ENCODE measurements at places on chromosomes 5 and 9.

DNA sequence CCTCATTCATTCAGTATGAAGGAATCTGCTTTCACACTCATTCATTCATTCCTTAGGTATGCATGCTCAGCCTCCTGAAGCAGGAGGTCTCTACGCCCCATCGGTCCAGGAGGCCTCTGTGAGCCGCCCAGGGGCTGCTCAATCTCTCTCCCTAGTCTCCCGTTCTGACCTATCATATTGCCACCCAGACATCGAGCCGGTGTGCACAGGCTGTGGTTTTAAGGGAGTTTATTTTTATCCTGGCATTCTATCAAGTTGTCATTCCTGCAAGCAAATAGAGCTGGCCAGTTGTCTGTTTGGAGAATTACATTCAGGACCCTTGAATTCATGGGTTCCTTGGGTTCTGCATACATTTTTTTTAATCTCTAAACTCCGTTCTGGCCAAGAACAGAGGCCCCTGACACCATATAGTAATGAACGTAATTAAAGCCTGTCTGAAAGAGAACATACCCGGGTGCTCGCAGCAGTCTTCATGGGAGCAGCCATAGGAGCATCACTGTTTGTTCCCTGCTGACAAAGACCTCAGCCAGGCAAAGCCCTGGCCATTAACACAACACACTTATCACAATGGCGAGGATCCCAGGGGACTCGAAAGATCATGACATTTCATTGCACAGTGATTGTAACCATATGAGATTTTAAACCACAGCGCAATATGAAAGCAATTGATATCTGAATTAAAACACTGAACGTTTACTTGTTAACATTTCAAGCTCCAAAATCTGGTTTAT, 80.9 kb downstream of the ADAMTS16 start:
- no peak for DNase-seq

- no peak for DNase-seq
Observed at GRCh38 chr9:1154739-1155138, 104.6 kb downstream of the DMRT2 start.

DNA sequence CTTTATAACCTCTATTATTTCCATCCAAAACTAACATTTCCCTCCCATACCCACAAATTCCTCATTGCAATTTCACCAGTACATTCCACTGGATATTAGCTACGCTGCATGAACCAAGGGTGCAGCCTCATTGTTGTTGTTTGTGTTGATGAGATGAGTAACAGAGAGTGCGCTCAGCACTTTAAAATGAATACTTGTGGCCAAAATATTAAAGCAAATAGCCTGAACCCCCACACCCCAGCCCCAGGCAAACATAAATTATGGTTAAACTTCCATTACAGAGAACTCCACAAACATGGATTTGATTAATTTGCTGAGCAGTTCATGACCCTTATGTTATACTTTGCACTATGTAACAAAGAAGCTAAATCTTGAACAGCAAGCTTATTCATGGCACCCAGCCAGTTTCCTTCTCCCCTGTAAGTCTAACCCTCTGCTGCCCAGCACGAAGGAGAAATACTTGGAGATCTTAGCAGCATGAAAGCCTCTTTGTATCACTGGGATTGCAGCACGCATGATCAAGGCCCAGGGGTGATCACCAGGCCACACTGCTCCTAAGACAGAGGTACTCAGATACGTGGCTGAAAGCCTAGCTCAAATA, 205.0 kb downstream of the DOCK8 start:
- no peak for DNase-seq

DNA sequence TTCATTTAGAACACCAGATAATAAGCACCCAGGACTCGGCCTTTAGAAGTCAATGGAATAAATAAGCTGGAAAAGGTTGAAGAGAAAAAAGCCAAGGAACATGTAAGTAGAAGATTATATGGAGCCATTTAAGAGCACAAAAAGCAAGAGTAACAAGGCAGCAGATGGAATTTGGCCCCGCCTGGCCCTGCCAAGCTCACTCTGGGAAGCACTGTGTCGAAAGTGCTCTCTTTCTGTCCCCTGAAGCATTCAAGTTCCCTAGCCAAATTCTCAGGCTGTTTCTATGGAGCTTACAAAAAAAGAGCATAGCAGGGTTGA, 73.0 kb upstream of the GPR151 start:
- no peak for DNase-seq

DNA sequence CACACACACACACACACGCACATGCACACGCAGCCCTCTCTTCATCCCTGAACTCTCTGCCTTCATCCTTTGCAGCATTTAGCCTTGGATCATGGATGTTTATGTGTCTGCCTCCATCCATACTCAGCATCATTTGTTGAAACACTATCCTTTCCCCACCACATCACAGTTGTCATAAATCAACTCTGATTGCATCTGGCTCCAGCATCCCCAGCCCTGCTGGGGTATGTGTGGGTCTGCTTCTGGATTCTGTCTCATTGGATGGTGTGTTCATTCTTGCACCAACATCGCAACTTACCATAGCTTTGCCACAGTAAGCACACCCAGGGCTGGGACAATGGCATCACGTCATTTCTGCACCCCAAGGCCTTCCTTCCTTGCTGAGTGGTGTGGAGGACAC, 175.4 kb downstream of the RGS3 start:
- no peak for DNase-seq

DNA sequence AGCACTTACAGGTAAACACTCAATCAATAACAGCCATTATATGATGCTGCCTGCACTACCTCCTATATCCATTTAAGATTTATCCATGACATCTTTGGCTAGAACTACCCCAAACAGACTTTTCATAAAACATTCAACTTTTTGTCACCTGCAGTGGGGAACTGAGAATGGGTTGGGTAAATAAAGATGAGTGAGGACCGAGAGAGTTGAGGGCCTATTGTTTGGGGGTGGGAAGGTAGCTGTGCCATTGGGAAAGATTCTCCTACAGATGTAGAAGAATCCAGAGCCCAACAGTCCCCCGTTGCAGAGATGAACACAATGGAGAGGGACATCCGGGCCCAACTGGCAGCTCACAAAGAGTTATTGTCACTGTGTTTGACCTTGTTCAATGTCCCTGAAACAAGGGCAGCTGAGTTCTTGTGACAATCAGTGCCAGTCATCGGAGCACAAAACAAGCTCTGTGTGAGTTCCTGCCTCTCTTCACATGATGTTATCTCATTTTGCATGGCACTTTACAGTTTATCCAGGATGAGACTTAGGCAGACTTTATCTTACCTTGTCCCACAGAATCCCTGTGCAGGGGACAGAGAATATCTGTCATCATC, 11.5 kb upstream of the SLC31A2 start:
- no peak for DNase-seq

- DNase-seq, result no peak
Observed at GRCh38 chr9:110604171-110604601, 24.6 kb upstream of the SVEP1 start.

GRCh38 chr5:126998201-126998631, 32.1 kb downstream of the MARCHF3 start:
- DNase-seq, result no peak

DNA sequence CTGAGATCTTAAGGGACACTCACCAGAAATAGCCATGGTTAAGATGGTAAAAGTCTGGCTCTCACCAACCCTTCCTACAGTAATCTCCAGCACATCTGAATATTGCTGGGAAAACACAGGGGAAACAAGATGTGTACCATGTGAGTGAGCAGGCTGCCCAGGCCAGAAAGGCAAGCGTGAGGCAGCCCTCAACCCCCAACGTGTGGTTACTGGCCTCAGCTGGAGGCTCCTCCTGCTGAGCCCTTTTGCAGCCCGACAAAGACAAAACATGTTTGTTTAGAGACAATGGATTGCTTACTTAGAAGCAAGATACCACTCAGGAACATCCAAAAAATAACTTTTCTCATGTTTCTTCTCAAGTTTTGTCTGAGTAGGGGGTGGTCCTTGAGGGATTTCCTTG, 16.6 kb downstream of the ZFP62 start:
- DNase-seq, result no peak

DNA sequence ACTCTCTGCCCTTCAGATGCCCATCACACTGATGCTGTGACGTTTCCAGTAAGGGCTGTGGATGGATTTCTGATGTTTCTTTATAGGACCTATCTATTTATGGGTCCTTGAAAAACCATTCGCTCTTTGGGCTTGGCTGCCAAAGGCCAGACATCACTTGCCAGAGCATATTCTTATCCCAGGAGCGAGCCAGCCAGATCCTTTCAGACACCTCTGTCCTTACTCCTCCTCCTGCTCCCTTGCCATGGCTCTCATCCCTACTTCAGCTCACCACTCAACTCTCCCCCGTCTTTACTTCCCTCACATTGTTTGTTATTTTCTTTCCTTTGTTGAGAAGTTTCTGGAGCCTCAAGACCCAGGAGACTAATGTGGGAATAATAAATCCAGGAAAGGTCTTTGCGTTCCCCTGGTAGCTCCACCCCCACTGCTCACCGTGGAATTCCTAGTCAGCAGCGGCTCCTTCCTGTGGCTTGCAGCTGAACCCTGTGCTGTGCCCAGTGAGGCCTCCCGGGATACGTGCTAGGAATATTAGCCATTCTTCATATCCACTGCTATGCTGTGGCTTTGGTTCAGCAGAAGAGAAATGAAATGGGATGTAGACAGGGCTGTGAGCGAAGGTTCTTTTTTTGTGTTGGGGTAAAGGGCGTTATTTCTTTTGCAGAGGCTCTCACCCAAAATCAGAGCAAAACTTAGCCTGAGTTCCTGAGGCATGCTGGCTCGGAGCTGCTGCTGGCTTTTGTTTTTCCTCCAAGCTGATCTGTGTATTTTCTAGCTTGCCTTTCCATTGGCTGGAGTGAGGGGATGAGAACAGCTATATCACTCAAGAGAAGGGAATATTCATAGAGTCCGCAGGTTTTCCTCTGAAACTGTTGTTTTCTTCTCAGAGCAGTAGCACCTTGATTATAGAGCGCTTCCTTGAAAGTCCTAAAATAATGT, 171.1 kb downstream of the SAXO1 start:
- no peak for DNase-seq

- DNase-seq, result no peak
Observed at GRCh38 chr5:110757118-110757729, 18.4 kb downstream of the SLC25A46 start.

DNA sequence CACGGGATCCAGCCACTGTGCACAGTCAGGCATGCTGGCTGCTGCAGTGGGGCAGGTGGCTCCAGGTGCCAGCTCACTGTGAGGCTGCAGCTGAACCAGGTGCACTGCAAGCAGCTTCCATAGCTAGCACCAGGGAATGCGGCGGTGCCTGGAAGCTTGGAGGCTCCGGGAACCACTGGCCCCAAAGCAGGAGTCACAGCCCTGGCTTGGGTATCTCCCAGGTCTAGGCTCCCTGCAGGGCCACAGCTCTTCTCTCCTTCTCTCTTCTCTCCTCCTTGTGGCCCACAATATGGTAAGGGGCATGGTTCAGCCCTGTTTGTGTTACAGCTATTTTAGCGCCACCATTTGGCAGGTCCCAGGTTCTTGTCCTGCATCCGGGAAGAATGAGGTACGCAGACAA, 6.7 kb upstream of the MTMR12 start:
- no peak for DNase-seq

DNA sequence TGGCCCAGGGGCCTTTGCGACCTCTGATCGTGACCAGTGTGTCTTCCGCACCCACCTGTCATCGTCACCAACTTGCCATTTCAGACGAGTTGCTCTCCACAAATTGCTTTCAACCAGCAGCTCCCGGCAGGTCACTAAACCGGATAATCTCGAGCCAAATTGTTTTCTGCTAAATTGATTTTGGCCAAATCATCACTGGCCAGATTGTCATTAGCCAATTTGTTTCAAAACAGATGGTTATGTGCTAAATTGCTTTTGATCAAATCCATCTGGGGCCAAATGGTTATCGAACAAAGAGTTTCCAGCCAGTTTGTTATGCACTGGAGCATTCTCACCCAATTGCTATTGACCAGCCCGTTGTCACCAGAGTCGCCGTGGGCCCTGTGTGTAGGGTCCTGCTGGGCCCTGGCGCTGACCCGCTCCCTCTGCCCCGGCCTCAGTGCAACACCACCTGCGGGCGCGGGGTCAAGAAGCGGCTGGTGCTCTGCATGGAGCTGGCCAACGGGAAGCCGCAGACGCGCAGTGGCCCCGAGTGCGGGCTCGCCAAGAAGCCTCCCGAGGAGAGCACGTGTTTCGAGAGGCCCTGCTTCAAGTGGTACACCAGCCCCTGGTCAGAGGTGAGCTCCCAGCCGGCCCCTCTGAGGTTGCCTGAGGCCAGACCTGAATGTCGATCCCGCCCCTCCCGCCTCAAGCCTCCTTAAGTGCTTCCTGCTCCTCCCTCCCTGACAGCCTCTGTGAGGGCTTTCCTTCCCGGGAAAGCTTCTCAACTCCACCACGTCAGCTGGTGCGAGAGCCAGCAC, 35.6 kb downstream of the ADAMTSL2 start:
- DNase-seq, result no peak

GRCh38 chr9:8845808-8846207, 1046.2 kb upstream of the DMAC1 start:
- no peak for DNase-seq

DNA sequence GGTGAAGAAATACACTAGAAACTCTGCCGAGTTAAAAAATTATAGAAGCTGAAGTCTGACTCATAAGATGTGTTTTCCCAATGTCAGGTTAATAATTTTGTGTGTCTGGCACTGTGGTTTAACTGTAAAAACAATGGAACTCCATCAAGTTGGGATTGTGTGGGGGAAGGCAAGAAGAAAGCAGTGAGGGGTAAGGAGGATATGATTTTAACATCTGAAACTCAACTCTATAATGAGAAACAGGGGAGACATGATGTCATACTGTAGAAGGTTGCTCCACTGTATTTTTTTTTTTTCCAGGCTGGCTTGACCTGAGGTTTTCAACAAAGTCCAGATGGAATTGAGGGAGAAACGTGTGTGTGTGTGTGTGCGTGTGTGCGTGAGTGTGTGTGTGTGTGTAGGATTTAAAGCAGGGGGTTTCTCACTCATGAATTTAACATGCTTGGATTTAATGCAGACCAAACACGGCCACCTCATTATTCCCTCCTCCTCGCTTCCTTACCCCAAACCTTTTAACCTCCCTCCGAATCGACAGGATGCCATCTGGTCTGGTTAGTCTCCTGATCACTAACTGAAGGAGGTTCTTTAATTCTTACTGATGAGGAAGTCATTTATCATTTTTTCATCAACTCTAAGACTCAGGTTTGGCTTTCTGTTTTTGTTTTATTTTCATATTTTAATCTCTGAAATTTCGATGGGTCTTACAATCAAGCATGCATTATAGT, 140.2 kb upstream of the LPAR1 start:
- DNase-seq, result no peak

DNA sequence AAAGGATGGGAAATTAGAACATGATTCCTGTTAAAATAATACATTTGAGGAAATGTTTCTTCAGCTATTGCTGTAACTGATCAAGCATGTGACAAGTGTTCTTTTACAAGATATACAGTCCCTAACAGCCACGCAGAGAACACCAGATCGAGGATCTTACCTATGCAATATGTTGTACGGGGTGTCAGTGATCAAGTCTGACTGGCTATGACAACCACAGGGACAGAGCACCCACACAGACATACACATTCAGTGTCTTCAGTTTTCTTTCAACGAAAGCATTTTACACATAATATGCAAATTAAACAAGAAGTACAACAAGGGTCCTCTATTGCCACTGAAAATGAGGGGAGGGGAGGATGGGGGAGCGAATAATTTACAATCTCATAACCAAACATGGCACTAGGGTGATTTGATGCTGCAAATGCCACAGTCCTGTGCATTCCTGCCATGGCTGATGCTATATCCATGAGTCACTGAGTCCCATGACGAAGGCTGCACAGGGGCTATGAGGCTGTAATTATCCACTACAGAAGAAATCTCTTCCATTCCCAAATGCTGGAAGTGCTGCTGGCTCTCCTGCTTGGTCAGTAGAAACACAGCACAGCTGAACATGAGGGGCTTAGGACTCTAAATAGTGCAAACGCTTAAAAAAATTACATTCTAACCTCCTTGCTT, 118.2 kb downstream of the KLHL3 start:
- DNase-seq, result no peak
